ENCODE measurements at places on chromosomes 16 and 17.

- peak; percentile 86 for DNase-seq
These were observed 109.5 kb downstream of the YPEL2 start for GRCh38 chr17:59440757-59441463.

DNA sequence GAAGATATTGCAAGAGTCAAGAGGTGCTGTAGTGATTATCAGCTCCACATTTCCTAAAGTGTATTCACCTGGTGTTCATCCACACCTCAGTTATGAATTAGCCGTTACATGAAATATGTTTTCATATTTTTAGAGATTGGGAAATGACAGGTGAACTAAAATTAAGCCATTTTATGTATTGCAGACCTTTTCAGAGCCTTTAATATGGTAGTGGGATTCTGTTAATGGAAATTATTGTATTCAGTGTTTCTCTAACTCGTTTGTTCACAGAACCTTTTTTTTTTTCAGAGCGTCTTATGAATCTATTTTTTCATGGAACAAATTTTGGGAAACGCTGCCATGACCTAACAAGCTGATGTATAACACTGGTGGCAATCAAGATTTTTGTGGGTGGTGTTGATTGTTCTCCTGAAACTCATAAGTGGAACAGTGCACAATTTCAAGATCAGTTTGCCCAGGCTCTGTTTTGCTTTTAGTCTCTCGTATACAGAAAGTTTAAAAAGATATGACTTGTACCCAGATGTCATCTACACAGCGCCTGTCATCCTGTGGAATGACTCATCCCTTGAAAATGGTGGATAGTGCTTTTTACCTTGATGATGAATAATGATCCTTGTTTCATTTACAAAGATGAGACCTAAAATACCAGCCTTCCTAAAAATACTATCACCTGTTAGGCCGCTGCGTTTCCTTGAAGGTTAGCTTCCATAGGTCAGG is 88.8 kb downstream of the ARHGAP44 start:
- DNase-seq = no peak

DNA sequence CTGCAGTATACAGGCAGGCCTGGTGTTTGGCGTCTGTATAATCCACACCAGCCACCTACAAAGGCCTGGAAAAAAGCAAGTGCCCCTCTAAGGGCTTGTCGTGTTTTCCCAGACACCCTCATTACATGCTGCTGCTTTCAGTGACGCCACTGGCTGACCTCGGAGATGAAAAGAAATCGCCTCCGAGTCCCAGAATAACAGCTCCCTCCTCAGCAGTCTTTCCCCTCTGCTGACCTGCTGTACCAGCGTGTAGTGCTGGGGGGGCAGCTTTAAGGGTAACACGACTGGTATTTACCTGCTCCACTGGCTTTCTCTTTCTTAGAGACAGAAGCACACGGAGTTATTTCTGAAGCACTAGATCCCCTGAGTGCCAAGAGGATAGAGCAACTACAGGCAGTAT is 296.8 kb downstream of the GRIN2A start:
- DNase-seq = no peak

DNA sequence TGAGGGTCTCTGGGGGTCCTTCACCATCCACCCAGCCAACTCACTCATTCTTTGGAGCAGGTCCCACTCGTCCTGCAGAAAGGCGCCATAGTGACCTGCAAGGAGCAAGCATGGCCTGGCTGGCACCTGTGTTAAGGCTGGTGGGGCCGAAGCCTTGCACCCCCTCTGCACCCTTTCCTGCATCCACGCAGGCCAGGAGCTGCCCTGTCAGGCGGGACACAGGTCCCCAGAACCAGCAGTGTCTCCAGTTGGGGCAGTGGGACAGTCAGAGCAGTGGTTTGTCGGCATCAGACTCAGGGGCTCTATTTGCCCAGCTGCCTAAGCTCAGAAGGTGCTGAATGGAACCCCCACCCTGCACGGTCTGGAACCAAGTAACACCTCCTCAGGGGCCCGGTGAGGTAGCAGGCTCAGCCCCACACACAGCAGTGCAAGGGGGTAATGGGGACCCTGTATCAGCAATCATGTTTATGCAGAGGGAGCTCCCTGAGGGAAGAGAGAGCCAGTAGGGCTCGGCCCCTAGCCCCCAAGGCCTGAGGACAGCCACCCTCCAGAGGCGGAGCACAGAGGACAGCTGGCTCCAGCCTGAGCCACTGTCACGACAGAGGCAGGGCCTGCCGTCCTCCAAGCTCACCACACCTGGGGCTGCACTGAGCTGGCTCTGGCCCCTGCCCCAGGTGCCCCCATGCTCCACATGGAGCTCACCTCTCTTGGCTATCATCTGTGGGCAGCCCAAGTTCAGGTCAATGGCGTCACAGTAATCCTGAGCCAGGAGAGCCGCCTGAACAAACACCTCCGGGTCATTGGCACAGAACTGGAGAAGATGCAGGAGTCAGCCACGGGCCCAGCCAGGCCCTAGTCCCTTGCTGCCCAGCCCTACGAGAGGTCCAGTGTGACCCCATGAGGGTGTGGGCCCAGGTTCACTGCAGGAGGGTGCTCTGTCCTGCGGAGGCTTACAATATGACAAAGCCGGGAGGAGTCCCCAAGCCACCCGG is 1.9 kb downstream of the DUS1L start:
- DNase-seq = no peak

DNA sequence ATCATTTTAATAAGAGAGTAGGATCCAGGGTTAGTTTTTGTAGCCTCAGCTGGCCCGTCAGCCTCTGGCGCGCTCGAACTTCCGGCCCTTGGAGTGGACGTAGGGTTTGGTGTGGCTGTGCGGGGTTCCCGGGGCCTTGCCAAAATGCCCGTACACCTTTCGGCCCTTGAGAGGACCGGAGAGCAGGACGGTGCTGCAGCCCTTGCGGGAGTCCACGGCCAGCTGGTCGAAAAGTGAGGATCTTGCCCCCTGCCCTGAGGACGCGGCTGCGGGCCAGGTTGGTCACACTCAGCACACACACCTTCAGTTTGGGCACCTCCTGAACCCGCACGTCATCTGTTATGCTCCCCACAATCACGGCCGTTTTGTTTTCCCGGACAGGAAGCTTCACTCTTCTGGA is 42.2 kb upstream of the CNTNAP4 start:
- DNase-seq = no peak

- DNase-seq = peak; percentile 75
These were observed 44.4 kb upstream of the MED13 start for GRCh38 chr17:62109378-62109902.

- DNase-seq = no peak
These were observed 60.7 kb upstream of the GRIN2A start for GRCh38 chr16:10242916-10243315.

GRCh38 chr16:83959656-83960434 is 6.8 kb downstream of the OSGIN1 start:
- no peak for DNase-seq

GRCh38 chr17:77781536-77781935 is 177.0 kb upstream of the TNRC6C start:
- DNase-seq = no peak

Measured in HFFc6 (cell line).